HCEC 1CT (cell line): ENCODE measurements at places on chromosomes 1 and 21.

- no peak for DNase-seq
These were observed 178.9 kb upstream of the SNX7 start for GRCh38 chr1:98482611-98483010.

- no peak for DNase-seq
These were observed 72.3 kb downstream of the TNFSF4 start for GRCh38 chr1:173134800-173135199.

GRCh38 chr21:44460441-44460755 lies 5.1 kb downstream of the LRRC3 start:
- DNase-seq: no peak

DNA sequence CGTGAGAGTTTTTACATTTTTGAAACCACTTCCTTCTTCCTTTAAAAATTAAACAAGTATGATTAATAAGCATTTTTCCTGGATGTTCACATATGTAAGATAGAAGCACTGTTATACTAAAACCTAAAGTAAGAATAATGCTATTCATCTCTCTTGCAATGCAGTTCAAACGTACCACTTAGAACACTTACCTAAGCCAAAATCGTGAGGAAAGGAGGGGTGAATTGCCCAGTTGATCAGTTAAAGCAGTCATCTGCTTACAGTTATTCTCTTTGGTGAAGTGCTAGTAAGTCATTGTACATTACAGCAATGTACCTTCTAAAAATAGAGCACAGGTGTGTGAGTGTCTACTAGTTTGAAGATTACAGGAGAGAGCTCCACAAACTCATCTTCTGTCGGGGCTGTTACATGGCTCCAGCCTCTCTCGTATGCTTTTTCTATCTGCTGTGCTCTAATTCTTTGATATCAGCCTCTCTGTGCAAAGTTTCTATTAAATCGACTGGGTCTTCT lies 3.4 kb downstream of the NCAM2 start:
- no peak for DNase-seq

- DNase-seq: no peak
These were observed 19.4 kb downstream of the ZBTB40 start for GRCh38 chr1:22471078-22471477.

- DNase-seq: no peak
These were observed 37.3 kb upstream of the SIPA1L2 start for GRCh38 chr1:232667094-232667777.

GRCh38 chr1:185245466-185245865 lies 71.6 kb downstream of the IVNS1ABP start:
- DNase-seq: peak; percentile 36
